Stimulated activated CD4-positive, alpha-beta T cell treated with anti-CD3 and anti-CD28 coated beads, Interleukin-15, amount 100 ng/mL, for 1 hour (primary cell): ENCODE measurements at places on chromosomes 12 and 14.

- DNase-seq = no peak
Observed at GRCh38 chr12:47820631-47821345, 1.1 kb upstream of the HDAC7 start.

GRCh38 chr14:99871771-99872170 lies 78.6 kb downstream of the EML1 start:
- no peak for DNase-seq

DNA sequence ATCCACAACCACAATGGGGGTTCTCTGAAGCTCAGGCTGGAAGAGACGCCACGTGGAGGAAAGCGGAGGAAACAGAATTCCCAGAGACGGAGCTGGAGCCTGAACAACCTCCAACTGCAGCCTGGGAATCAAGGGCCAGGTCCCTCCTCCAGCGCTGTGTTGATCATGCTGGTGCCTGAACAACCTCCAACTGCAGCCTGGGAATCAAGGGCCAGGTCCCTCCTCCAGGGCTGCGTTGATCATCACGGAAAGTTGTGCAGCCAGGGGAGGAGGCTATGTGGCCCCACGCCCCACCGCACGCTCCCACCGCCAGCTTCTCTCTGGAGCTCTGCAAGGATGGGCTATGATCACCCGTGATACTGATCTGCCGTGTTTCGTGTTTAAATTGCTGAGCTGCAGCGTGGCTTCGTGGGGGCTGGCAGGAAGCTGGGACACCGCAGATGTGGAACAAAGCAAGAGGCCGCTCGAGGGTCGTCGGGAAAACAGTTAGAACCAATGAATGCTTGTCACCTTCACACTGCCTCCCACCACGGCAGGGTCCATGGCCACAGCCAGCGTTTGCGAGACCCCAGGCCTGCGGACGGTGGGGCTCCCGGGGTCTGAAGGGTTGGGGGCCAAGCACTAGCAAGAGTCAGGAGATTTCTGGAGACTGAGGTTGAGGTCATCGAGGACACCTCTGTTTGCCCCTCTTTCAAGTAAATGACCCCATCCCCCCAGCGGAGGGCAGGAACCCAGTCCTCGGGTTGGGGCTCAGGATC lies 51.8 kb upstream of the FBRSL1 start:
- no peak for DNase-seq

GRCh38 chr14:106080922-106081321 lies 554.5 kb downstream of the TMEM121 start:
- DNase-seq = no peak
